ENCODE measurements at places on chromosomes 1 and 21.

DNA sequence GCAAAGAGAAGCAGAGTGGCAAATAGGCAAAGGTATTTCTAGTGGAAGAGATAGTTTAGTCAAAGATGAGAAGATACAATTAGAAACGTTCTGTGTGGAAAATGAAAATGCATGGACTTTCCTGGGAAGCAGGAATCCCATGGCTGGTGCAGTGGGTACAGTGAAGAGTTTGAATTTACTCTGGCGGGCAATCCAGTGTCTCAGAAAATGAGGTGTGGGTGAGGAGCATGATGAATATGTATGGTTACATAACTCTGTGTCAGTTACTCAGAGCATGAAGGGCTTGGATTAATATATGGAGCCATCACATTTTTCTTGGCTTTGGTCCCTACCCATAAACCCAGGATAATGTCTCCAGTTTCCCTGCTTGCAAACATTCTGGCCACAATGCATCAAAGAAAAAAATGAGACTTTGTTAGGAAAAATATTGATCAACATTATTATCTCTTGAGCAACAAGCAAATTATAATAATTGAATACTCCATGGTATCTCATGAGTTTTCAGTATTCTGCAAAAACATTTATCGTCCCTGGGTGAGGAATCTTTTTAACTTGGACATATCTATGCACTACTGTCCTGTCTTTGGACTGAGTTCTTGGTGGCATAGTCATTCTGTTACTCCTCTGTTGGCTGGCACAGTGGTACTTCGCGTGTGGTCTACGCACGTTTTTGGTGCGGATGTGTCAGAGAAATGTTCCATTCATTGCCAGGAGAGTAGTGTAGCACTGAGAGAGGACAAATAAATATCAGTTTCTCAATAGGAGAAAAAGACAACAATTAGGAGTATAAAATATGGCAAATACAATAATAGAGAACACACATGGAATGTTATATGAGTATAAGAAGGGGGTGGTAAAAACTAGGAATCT is 173.7 kb upstream of the C1orf105 start:
- peaks cover 21% of the 10 kb centered on the region for H3K4me1 ChIP-seq
- H3K36me3 ChIP-seq = no peaks in the 10 kb centered on the region
- no peaks in the 10 kb centered on the region for H3K27me3 ChIP-seq
- H3K4me3 ChIP-seq = no peak overlapping the region
- H3K27ac ChIP-seq = no peak overlapping the region
- DNase-seq = no peak

- no peaks in the 10 kb centered on the region for H3K36me3 ChIP-seq
- no peak for DNase-seq
- no peak overlapping the region for H3K27ac ChIP-seq
- H3K4me3 ChIP-seq = no peak overlapping the region
- no peaks in the 10 kb centered on the region for H3K4me1 ChIP-seq
- H3K27me3 ChIP-seq = peaks cover 13% of the 10 kb centered on the region
These were observed 346.3 kb downstream of the PAPPA2 start for GRCh38 chr1:176809292-176809691.

DNA sequence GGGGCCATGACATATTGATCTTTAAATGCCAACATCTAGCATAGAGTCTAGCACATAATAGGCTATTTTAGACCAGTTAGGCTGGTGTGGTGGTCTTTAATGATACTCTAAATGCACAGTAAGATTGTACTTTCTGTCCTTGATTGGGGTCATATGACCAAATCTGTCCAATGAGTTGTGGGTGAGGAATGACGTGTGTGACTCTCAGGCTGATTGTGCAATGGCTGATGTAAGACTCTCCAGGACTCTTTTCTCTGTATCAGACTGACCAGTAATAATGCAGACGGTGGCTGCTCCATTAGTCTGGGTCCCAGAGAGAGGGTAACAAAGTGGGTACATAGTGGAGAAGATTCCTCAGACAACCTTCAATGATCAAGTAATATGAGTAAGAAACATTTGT is 541.6 kb upstream of the CAMK1G start:
- no peaks in the 10 kb centered on the region for H3K27me3 ChIP-seq
- no peak for DNase-seq
- no peak overlapping the region for H3K4me3 ChIP-seq
- H3K4me1 ChIP-seq = peaks cover 32% of the 10 kb centered on the region

- no peak overlapping the region for H3K4me3 ChIP-seq
- no peaks in the 10 kb centered on the region for H3K27me3 ChIP-seq
- DNase-seq = no peak
These were observed 69.1 kb upstream of the GADD45A start for GRCh38 chr1:67615886-67616285.

DNA sequence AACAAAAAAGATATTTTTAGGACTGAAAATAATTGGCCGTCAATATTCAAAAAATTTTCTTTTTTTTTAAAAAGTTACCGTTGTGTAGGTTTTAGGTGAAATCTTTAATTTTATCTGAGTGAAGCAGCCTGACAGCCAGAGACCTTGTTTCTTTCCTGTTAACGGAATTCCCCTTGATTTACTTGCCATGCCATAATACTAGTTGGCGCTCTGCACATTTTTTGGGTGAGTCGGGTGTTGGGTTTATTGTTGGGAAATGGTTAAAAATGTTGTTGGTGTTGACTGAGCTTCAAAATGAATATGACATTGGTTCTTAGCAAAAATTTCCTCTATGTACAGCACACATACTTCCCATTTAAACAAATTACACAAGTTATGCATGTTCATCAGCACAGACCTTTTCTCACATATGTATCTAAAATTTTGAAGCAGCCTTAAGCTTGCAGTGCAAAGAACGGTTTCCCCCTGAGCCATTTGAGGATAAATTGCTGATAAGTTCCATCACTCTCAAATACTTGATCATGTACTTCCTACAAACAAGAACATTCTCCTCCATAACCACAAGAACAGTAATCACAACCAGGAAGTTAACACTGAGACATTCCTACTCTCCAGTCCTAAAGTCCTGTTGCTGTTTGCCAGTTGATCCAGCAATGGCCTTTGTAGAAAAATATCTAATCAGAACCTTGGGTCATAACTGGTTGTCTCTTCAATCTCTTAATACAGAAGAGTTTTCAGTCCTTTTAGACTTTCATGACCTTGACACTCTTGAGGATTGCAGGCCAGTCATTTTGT is 34.2 kb downstream of the CAMTA1 start:
- no peak overlapping the region for H3K4me3 ChIP-seq
- no peak for DNase-seq
- H3K36me3 ChIP-seq = no peaks in the 10 kb centered on the region

- H3K4me1 ChIP-seq = peaks cover 15% of the 10 kb centered on the region
- H3K4me3 ChIP-seq = no peak overlapping the region
- H3K27me3 ChIP-seq = no peaks in the 10 kb centered on the region
- H3K36me3 ChIP-seq = peaks cover 5% of the 10 kb centered on the region
- H3K27ac ChIP-seq = no peak overlapping the region
These were observed 217.9 kb downstream of the FOXD2 start for GRCh38 chr1:47655521-47656300.

- peak overlapping the region; percentile 91 for H3K4me3 ChIP-seq
- peaks cover 55% of the 10 kb centered on the region for H3K36me3 ChIP-seq
- H3K27me3 ChIP-seq = no peaks in the 10 kb centered on the region
- peak overlapping the region; percentile 61 for H3K27ac ChIP-seq
- peak; percentile 14 for DNase-seq
- peaks cover 17% of the 10 kb centered on the region for H3K4me1 ChIP-seq
These were observed 2.8 kb downstream of the ADGRL2 start for GRCh38 chr1:81803431-81804110.

DNA sequence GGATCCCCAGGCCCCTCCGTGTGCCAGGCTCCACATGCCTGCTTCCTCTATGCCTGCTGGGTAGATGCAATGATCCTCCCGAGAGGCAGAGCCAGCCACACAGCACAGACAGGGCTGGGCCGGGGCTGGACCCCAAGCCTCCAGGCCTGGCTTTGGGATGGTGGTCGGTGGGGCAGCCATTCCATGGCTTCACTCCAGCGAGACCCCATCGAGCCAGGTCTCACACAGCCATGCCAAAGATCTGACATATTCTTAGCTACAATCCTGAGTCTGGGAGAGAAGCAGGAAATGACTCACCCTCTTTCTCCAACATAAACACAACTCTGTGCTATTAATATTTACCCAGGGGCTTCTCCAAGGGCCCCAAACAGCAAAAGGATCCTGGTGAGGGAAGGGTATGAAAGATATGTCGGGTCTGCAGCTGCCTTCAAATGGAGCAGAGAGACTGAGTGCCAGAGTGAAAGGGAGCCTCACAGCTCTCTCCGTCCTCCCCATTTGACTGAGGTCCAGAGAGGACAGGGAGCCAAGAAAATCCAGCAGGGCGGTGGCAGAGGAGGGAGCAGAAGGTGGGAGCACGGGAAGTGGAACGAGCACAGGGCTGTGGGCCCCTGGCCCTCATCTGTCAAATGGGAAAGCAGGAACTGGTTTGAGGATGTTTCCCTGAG is 639.5 kb downstream of the MATN1 start:
- H3K4me3 ChIP-seq = peak overlapping the region; percentile 45
- H3K36me3 ChIP-seq = peaks cover 14% of the 10 kb centered on the region
- peak overlapping the region; percentile 87 for H3K27ac ChIP-seq
- H3K27me3 ChIP-seq = peaks cover under 1% of the 10 kb centered on the region

DNA sequence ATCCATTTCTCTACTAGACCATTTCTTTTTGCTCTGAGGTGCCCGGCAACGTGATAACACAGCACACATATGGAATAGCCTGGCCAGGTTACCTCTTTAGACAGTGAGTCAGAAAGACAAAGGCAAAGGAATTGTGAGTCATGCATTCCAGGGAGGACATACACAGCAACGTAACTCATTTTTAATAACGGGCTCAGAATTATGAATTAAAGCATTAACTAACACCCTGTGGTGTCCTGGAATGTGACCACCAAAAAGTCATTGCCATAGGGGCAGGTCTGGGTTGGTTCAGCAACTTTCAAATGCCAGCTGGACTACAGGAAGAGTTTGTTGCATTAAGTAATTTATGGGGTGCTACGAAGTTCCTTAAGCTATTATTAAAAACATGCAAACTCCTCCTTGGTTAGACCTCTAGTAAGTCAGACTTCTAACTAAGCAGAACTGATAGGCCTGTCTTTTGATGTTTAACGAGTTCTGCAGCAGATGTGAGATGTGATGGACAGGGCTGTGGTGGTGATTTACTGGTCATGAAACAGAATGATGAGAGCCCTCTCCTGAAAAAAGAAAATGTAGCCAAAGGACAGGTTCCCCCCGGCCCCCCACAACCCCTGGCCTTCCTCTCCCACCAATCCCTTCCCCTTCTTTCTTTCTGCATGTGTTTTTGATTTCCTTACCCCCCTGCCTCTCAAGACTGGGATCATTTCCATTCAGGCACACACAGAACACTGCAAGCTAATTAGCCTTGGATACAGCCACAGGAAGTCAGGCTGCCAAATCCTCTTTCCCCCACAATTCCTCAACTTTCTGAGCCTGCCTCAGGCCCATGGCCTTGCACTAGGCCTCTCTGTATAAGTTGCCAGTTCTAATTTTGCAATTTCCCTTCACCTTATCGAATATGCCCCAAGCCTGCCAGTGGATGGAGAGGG is 88.9 kb upstream of the HAO2 start:
- peaks cover 18% of the 10 kb centered on the region for H3K4me1 ChIP-seq
- H3K27ac ChIP-seq = peak overlapping the region; percentile 3
- H3K36me3 ChIP-seq = no peaks in the 10 kb centered on the region
- no peak overlapping the region for H3K4me3 ChIP-seq
- H3K27me3 ChIP-seq = no peaks in the 10 kb centered on the region

DNA sequence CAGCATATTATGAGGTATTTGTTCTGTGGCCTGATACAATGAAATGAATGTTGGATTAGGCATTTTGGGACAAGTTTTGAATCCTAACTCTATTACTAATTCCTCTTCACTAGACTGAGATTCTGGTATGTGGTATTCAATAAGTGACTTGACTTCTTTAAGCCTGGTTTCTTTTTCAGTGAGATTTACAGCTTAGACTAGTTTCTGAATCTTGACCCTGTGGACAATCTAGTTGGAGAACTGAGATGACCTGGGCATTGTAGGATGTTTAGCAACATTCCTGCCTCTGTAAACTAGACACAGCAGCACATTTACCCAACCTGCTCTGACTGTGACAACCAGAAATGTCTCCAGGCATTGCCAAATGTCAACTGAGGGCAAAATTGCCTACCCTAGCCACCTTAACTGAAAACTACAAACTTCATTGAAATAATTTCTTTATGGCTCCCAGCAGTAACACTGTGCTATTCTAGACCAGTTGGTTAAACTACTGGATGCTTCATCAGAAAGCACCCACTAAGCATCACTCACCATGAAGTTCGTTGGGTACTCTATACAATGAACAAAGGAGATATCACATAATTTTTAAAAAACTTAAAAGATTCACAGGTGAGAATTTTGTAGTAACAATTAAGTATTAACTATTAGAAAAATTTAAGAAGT is 16.8 kb downstream of the PTPRC start:
- no peaks in the 10 kb centered on the region for H3K4me1 ChIP-seq
- H3K27me3 ChIP-seq = no peaks in the 10 kb centered on the region
- no peak for DNase-seq
- no peak overlapping the region for H3K27ac ChIP-seq

DNA sequence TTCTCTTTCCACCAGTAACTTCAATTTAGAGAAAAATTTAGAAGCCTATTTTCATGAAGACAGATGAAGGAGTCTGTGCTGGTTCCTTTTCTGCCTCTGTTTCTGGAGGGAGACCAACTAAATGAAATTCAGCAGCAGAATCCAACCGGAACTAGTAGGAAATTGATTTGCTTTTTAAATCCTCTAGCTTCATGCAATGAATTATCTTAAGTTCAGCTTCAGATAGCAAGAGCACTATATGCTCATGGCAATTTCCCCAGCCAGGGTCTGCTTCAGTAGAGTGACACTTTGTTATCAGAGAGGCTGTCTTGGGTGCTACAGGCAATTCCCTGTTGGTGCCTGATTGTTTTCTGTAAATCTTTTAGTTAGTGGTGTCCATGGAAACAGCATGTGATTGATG is 189.7 kb downstream of the SLC35F3 start:
- H3K27me3 ChIP-seq = peaks cover 33% of the 10 kb centered on the region
- DNase-seq = no peak
- no peak overlapping the region for H3K4me3 ChIP-seq
- H3K36me3 ChIP-seq = no peaks in the 10 kb centered on the region
- no peaks in the 10 kb centered on the region for H3K4me1 ChIP-seq

DNA sequence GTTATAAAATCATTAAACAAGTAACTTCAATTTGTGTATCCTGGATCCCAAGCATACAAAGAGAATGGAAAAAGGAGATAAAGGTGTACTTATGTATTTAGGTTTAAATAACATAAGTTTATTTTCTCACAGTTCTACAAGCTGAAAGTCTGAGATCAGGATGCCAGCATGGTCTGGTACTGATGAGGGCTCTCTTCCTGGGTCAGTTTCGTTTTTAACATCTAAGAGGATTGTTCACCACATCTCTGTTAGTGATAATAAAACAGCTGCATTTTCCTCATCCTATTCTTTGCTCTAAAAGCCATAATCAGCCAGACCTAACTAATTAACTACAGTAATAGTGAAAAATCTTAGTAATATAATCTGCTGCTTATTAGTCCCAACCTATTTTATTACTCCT is 5.2 kb downstream of the EGLN1 start:
- H3K36me3 ChIP-seq = peaks cover 41% of the 10 kb centered on the region
- H3K4me1 ChIP-seq = peaks cover 40% of the 10 kb centered on the region
- peak overlapping the region; percentile 45 for H3K27ac ChIP-seq
- DNase-seq = no peak
- H3K4me3 ChIP-seq = peak overlapping the region; percentile 78

- H3K4me3 ChIP-seq = no peak overlapping the region
- H3K27me3 ChIP-seq = peaks cover 71% of the 10 kb centered on the region
- no peak overlapping the region for H3K27ac ChIP-seq
- no peaks in the 10 kb centered on the region for H3K36me3 ChIP-seq
- DNase-seq = no peak
- no peaks in the 10 kb centered on the region for H3K4me1 ChIP-seq
These were observed 33.4 kb downstream of the ATF3 start for GRCh38 chr1:212641956-212642355.
